Stimulated activated CD8-positive, alpha-beta memory T cell treated with anti-CD3 and anti-CD28 coated beads, Interleukin-15, amount 100 ng/mL, for 4 hours (primary cell): ENCODE measurements at places on chromosomes 7 and 10.
A peak's percentile ranks its signal among the peaks of the same experiment; 100 is the strongest.

DNA sequence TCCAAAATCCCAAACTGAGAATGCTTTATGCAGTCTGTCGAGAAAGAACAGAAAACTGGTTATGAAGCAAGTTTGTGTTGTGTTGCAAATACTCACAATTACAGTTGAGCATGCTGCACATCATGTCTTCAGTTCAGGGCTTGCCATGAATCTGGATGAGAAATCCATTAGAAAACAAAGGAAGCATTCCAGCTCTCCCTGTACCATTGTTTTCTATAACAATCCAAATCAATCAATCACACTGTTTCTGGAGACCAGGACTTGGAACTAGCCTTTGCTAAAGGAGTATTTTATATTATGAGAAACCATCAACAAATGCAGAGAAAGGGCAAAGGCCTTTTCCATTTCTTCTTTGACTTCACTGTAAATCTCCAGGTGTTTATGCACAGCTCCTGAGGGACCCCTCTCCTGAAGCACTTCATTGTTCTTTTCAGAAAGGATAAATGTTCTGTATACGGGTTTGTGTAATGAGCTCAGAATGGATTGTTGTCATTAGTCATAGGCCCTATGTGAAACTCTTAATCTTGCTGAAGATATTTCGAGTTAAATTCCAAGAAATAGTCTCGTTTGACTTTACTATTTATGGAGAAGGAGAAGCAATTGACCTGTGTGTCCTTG lies 364.7 kb upstream of the POM121L12 start:
- DNase-seq = no peak

GRCh38 chr10:24214762-24215161 lies 5.8 kb downstream of the KIAA1217 start:
- DNase-seq = no peak

- DNase-seq = no peak
Observed at GRCh38 chr10:78171633-78172400, 138.2 kb downstream of the RPS24 start.

- no peak for DNase-seq
Observed at GRCh38 chr10:73902351-73902750, 8.6 kb upstream of the PLAU start.

- DNase-seq = no peak
Observed at GRCh38 chr7:22989643-22990587, 24.0 kb downstream of the HYCC1 start.

DNA sequence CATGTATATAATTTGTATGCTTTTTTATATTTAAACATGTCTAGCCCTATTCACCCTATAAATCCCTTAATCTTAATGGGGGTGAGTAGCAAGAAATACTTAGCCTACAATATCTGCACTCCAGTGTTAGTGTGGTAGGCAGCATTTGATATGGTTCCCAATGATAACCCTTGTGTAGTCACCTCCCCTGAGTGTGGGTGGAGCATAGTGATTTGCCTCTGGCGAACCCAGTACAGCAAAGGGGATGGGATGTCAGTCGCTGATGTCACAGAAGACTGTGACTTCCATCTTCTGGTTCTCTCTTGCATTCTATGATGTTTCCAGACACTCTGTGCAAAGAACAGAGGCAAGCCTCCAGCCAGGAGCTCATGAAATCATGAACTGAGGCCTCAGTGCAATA lies 211.2 kb downstream of the CRPPA start:
- DNase-seq = no peak

GRCh38 chr10:113549856-113550255 lies 3.0 kb upstream of the HABP2 start:
- no peak for DNase-seq

- DNase-seq = no peak
Observed at GRCh38 chr10:48464871-48465736, 139.8 kb downstream of the ARHGAP22 start.

DNA sequence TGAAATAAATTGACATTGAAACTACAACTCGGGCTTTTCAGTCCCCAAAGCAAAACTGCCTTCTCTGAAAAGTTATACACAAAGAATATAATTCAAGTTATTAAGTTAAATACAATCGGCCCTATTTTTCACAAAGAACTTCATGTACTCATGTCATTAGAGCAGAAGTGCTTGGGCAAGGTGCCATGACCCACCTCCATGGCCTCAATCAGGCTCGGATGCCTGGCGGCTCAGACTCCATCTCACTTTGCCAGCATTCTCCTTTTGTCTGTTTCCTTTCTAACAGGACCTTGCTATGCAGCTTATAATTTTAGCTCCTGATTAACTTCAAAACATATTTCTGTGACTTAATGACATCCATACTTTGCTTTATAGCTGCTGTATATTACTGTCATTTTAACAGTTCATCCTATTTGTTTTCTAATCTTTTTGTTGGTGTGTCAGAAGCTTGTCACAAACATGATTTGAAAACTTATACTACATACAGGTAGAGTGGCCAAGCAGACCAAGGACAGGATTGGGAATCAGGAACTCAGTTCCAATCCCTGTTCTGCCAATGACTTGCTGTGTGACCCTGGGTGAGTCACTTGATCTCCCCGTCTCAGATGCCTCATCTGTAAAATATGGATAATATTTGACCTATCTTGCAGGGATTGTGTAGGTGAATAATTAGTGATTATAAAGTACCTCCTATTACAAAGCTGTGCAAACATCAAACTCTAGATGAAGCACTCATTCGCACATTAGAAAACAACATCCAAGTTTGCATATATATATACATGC lies 60.8 kb upstream of the ITGA8 start:
- no peak for DNase-seq

DNA sequence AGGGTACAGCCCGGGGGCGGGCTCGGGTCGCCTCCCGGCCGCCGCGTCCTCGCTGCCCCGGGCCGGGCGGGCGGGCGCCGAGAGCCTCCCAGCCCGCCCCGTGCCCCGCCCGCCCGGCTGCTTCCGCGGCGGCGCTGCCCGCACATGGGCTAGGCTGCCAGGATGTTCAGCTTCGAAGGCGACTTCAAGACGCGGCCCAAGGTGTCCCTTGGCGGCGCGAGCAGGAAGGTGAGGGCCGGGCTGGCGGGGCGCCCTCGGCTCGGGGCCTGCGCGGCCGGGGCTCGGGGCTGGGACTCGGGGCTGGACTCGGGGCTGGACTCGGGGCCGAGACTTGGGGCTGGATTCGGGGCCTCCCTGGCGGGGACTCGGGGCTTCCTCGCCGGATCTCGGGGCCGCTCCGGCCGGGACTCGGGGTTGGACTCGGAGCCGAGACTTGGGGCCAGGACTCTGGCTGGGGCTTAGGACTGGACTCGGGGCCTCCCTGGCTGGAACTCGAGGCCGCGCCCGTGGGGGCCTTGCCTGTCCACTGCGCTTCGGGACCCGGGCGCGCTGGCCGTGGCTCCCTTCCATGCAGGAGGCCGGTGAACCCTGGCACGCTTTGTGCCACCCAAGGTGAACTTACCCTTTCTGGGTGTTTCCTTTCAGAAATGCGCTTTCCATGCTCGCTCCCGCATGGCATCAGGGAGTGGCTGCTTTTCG lies 534 bp downstream of the UBE3C start:
- peak; percentile 29 for DNase-seq

- no peak for DNase-seq
Observed at GRCh38 chr10:64506963-64507362, 985.8 kb downstream of the REEP3 start.

DNA sequence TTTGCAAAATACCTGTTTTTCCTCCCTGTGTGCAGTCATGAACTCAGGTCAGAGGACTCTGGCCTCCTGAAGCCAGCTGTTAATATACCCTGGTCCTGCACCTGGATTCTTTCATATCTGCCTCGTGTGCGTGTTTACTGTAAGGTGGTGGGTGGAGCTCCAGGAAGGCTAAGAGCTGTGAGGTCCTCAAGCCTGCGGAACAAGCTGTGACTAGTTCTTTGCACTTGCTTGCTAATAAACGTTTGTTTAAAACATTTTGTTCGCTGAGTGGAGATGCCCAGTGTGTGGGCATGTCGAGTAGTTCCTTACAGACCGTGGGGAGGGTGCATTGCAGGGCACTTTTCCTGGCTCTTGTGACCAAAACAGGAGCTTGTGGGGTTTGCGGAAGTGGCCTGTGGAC lies 139.0 kb downstream of the DOCK1 start:
- no peak for DNase-seq

DNA sequence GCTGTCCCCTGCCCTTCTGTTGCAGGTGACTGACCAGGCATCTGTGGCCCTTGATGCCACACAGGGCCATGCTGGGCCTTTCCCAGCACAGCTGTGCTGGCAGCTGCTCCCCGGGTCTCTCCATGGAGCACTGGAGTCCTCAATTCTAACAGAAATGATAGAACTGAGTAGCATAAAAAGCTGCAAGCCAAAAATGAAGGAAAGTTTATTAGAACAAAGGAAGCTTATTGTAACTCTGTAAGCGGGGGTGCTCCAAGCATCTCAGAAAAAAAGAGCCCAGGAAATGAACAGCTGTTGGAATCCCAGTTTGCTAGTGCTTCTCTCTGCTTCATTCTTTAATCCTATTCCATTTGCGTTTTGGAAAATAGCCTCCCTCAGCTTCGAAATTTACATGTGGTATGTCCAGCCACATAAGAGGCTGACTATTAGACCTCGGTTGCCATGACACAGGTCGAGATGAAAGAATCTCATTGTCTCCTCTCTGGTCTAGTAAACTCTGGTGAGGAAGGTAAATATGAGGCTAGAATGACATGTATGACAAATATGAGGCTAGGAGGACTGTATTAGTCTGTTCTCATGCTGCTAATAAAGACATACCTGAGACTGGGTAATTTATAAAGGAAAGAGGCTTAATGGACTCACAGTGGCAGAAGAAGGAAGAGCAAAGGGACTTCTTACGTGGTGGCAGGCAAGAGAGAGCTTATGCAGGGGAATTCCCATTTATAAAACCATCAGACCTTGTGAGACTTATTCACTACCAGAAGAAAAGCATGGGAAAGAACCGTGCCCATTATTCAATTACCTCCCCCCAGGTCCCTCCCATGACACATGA lies 23.7 kb downstream of the EPDR1 start:
- no peak for DNase-seq

DNA sequence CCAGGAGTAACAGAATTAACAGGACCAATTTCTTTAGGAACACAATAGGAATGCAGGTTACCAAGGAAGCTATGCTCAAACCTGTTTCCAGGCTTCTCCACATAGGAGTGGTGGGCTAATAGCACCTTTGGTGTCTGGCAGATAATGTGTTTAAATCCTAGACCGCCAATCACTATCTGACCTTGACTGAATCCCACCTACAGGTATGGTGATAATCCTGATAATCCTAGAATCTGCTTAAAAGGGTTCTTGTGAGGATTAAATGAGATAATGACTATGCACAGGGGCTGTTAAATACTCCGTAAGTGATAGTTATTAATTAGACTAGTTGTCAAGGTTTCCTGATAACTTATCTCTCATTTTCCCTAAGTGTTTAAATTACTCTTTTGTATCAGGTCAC lies 81.2 kb downstream of the EPC1 start:
- no peak for DNase-seq

GRCh38 chr10:85979598-85979997 lies 387.0 kb downstream of the GRID1 start:
- no peak for DNase-seq

DNA sequence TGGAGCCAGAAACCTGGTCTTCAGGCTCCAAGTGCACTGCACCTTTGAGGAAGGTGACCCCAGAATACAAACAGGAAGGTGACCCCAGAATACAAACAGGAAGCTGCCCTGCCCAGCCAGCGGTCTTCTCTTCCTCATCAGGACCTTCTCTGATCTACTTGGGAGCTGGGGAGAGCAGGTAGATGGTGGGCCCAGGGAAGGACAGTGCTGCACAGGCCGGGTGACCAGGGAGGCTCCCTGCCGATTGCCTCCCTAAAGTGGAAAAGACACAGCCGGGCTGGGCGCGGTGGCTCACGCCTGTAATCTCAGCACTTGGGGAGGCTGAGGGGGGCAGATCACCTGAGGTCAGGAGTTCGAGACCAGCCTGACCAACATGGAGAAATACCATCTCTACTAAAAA lies 151.8 kb upstream of the CHST15 start:
- DNase-seq = no peak

DNA sequence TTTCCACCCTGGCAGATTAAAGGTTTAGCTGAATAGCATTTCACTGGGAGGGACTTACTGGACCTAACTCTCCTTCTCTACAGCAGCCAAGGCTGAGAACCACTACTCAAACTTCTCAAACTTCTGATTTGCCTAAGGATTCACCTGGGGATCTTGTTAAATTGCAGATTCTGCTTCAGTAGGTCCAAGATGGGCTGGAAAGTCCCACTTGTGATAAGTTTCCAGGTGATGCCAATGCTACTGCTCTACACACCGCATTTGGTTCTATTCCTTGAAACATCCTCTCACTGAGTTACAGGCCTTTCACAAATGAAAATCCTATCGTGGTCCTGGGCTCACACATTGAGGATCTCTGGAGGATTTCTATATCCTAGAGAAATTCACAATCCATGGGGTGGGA lies 147.9 kb downstream of the CHCHD3 start:
- no peak for DNase-seq
